Lower lobe of right lung (tissue), 2 donors: ENCODE measurements at places on chromosomes 12 and 14.

DNA sequence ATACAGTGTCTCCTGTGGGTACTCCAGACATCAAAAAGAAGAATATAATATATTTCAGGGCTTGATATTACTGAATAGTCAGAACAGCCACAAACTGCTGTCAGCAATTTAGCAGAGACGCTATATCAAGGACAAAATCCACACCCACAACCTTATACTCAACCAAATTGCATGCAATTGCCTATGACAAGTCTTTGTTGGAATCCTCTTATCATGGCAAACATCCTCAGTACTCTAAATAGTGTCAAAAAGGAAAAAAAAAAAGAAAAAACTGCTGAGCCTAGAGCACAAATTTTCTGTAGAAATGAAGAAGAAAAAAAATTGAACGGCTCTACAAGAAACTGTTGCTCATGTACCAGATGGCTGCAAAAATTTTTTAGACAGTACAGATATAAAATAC lies 485.7 kb downstream of the TMTC2 start:
- no peaks in the 10 kb centered on the region for H3K27me3 ChIP-seq
- no peaks in the 10 kb centered on the region for H3K36me3 ChIP-seq
- no peak for DNase-seq
- no peak overlapping the region for H3K27ac ChIP-seq
- no peak overlapping the region for H3K4me3 ChIP-seq

DNA sequence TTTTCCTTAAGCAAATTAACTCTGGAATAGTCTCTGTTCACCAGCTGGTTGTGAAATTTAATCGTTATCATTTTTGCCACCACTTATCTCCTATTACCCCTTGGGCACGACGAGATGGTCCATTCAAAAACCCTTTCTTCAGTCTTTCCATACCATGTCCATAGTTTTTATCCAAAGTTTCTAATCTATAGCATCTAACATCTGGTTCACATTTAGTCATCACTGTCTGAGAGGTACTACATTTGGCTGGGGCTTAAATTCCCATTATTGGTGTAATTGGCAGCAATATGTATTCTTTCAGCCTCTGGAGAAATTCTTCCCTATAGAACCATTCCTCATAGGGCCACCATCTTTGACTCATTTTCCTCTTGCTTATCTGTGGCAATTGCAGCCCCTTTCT lies 163.5 kb downstream of the CCER1 start:
- H3K27me3 ChIP-seq = no peaks in the 10 kb centered on the region
- no peak for DNase-seq
- no peaks in the 10 kb centered on the region for H3K4me1 ChIP-seq
- H3K36me3 ChIP-seq = no peaks in the 10 kb centered on the region

DNA sequence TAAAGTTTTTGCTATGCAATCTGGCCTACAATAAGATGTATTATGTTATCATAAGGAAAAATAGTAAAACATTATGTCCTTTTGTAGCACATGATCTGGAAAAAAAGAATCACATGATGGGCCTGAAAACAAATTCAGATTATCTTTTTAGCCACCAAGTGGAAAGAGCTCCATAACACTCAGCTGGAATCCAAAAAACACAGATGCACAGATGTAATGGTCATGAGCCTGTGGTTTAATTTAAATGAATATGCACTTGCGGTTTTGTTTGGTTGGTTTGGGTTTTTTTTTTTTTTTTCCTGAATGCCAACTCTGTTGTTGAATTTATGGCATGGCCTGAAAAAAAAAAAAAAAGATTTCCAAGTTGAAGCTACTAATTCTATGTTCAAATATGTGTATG lies 4.1 kb downstream of the KCNC2 start:
- DNase-seq = no peak
- H3K27me3 ChIP-seq = peaks cover 35% of the 10 kb centered on the region
- H3K36me3 ChIP-seq = no peaks in the 10 kb centered on the region
- H3K4me1 ChIP-seq = no peaks in the 10 kb centered on the region
- no peak overlapping the region for H3K4me3 ChIP-seq

- H3K4me1 ChIP-seq = peaks cover 12% of the 10 kb centered on the region
- H3K27me3 ChIP-seq = no peaks in the 10 kb centered on the region
- H3K36me3 ChIP-seq = peaks cover 27% of the 10 kb centered on the region
- no peak overlapping the region for H3K4me3 ChIP-seq
- DNase-seq = no peak
- no peak overlapping the region for H3K27ac ChIP-seq
These were observed 155.1 kb downstream of the CEP83 start for GRCh38 chr12:94304566-94305061.
